ENCODE measurements at places on chromosomes 4 and X. TPM values are rescaled to one million over a fixed set of nuclear protein-coding genes. Genes with fewer than 3 reads are reported as not detected.

Gene C1QTNF7
- total RNA-seq = 0.35 TPM

Gene PAGE2
- total RNA-seq = not detected

Gene TBX22
- total RNA-seq = 0.12 TPM

Gene RIPPLY1
- total RNA-seq = not detected

Gene CHIC2
- total RNA-seq = 61.8 TPM
